ENCODE measurements at places on chromosomes 5 and 9. TPM values are rescaled to one million over a fixed set of nuclear protein-coding genes. Genes with fewer than 3 reads are reported as not detected.

RFESD gene
- total RNA-seq = 1.3 TPM

CORO2A gene
- 1.8 TPM for total RNA-seq

IGFBPL1 gene
- total RNA-seq = 2.1 TPM

SPINK6 gene
- 0.75 TPM for total RNA-seq

DIMT1 gene
- total RNA-seq = 37.2 TPM

CCL27 gene
- total RNA-seq = 0.33 TPM

SIT1 gene
- total RNA-seq = not detected

RLN2 gene
- total RNA-seq = 0.28 TPM

POU5F2 gene
- 0.02 TPM for total RNA-seq

CARD9 gene
- 1.1 TPM for total RNA-seq

ABO gene
- not detected for total RNA-seq

BTNL3 gene
- total RNA-seq = not detected

SLC46A2 gene
- not detected for total RNA-seq

Data from A549 treated with AZD2906 at 1 μM for 4 hours (cell line).